SK-N-DZ (cell line): ENCODE measurements at places on chromosomes 7 and 10.
A peak's percentile ranks its signal among the peaks of the same experiment; 100 is the strongest.

DNA sequence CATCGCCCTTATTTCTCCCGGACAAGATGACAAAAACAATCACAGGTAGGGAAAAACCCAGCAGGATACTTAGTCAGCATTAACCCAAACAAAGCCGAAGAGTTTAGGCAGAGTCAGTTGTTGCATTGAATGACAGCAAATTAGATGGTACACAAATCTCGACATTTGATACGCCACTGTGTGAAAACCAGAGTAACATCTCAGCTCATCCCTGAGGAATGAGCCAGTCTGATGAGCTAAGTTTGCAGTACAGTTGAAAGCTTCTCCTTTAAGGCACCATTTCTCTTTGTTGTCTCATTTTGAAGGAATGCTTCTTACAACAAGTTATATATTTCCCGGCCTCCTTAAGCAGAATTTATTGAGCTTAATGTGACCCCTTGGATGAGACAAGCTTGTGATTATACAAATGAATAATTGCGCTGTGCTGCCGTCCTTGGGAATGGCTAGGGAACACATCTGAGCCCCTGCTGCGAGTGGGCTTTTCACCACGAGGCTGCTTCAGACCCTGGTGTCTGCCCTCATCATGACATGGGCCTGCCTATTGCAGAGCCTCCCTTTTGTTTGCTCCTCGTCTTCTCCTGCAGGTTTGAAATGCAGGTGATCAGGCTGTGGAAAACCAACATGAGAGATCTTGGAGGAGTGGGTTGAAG lies 137.3 kb downstream of the CELF2 start:
- no peak for DNase-seq

DNA sequence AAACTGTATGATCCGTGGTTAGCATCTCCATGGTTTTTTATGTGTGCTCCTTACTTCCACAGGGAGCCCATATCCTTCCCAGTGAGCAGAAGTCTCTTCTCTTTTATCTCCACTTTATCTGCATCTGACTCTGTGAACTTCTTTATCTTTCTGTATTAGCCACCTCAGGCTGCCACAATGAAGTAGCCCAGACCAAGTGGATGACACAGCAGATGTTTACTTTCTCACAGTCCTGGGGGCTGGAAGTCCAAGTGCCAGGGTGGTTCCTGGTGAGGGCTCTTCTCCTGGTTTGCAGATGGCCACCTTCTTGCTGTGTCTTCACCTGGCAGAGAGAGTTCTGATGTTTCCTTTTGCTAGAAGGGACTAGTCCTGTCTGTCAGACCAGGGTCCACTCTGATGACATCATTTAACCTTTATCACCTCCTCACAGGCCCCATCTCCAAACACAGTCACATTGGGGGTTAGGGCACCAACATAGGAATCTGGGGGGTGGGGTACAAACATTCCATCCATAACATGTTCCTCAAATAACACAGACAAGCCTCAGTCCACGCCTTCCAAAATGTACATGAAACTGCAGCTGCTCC lies 108.5 kb upstream of the RNF32 start:
- no peak for DNase-seq

- DNase-seq = no peak
Observed at GRCh38 chr7:134415700-134416099, 43.2 kb downstream of the AKR1B1 start.

DNA sequence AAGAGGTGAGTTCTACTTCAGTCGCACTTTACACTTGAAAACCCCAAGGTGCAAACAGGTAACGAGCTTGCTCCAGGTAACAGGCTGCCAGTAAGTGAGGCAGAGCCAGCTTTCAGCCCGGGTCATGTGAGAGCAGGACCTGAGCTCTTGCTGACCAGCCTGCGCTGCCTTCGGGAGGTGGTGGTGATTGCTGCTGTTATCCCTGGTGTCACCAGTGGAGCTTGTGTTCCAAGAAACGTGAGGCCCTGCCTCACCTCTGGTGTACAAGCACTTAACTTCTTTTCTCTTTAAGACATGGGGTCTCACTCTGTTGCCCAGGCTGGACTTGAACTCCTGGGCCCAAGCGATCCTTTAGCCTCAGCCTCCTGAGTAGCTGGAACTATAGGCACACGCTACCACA lies 265.0 kb downstream of the CELF2 start:
- no peak for DNase-seq

- peak; percentile 66 for DNase-seq
Observed at GRCh38 chr10:45419676-45420025, 45.6 kb downstream of the ALOX5 start.

DNA sequence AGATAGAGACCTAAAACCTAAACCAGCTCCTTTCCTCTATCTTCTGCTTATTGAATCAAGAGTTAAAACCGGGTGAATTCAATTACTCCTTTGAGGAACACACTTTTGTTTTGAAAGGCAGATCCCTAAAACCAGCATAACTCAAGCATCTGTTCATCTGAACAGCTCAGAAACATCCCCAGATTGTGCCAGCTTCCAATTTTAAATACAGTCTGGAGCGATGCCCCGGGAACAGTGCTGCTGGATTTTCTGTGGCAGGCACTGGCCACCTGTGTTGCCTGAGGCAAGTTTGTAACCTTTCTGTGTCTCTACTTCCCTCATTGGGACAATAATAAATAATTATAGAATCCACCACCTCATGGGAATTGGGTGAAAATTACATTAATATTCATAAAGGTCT lies 281.4 kb upstream of the NFE2L3 start:
- no peak for DNase-seq

DNA sequence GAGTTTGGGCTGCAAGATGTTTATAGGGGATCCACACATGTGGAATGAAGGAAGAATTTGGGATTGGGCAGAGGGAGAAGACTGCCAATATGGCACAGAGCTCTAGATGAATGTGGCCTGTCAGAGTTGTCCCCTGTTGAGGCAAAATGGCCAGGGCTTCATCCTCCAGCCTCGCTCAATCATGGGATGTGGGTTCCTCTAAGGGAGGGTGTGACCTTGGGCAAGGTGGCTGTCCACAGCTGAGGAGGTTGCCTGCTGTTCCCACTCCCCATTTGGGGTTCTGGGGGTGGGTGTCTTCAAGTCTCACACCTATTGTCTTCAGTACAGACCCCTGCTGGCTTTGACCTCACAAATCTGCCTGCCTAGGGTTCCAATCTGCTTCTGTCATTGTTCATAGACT lies 121.6 kb upstream of the FAM204A start:
- DNase-seq = no peak

DNA sequence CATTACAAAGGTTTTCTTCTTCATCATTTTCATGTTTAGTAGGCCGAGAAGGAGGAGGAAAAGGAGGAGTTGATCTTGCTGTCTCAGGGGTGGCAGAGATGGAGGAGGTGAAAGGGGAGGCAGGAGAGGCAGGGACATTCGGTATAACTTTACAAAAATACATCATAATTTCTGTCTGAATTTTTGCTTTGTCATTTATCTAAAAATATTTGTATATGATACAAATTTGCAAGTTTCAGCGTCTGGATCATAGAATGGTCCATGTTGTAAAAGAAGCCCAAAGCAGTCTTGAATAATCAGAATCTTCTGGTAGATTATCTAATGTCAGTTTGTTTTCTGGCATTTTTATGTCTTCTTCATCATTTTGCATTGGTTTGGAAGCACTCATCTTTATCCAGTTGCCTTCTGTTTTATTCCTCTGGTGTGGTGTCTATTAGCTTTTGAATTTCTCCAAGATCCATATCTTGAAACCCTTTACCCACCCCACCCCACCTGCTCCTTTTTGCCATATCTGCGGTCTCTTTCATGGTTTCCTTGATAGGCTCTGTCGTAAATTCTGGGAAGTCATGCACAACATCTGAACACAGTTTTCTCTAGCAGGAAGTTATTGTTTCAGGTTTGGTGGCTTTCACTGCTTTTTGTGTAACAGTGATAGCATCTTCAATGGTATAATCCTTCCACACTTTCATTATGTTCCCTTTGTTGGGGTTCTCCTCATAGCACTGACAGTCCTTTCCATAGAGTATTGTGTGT lies 95.0 kb downstream of the ST7 start:
- no peak for DNase-seq

- DNase-seq = no peak
Observed at GRCh38 chr7:1090686-1091643, 3.1 kb downstream of the GPER1 start.

DNA sequence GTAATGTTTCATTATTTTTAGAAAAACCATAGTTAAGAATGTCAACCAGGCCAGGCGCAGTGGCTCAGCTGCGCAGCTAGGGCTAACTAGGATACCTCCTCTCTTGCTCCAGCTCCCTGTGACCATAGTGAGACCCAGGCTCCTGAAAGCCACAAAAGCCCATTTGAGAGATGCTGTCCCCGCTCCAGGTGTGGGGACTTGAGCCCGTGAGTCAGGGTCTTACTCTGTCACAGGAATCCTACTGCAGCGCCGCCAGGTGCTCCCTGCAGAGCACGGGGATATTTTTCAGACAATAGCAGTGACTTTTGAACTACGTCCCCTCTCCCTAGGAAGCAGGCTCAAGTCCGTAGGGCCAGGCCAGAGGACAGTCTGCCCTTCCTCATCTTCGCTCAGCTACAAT lies 75.6 kb upstream of the NRBF2 start:
- no peak for DNase-seq

DNA sequence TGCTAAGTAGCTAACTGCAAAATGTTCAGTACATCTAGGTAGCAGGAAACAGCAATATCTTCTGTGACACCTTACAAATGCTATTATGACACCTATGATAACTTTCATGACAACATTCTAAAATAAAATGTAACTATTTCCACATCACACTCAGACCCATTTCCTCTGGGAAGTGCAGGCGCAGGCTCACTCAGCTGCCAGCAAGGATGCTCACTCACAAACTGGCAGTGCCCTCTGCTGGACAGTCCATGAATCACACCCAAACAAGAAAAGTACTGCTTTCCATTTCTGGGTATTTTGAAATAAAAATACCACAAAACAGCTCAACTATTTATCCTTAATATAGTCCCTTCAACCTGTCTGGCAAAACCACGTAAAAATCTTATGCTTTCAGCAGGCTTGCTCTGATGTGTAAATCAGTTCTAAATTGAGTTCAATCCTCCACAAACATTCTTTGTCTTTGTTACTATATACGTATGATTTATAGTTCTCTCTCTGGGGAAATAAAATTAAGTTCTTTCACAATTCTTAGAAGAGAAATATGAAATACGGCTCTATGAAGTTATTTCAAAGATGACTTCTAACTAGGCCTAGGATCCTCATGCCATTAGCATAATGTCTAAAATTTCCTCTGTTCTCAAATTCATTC lies 176.6 kb downstream of the PARD3 start:
- peak; percentile 68 for DNase-seq

- no peak for DNase-seq
Observed at GRCh38 chr7:10128748-10129147, 844.9 kb upstream of the PHF14 start.

DNA sequence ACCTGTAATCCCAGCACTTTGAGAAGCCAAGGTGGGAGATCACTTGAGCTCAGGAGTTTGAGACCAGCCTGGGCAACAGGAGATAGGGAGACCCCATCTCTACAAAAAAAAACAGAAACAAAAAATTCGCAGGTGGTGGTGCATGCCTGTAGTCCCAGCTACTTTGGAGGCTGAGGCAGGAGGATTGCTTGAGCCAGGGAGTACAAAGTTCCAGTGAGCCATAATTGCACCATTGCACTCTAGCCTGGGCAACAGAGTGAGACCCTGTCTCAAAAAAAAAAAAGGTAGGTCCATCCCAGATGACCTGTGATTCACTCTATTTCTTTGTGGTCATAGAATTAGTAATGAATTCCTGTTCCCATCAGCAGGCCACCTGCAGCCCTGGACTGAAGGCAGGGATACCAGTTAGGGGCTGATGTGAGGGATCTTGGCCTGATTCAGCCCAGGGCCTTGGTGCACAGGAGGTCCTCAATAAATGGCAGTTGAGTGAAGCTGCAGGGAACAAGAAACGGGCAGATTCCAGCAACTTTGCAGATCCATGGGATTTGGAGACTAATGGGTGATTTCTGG lies at the start of gene MYH16:
MYH16 (plus strand) TSS at position 364 of the 570 bp plus-strand sequence.
- no peak for DNase-seq

- no peak for DNase-seq
Observed at GRCh38 chr7:159148430-159149395, 4.0 kb upstream of the VIPR2 start.

DNA sequence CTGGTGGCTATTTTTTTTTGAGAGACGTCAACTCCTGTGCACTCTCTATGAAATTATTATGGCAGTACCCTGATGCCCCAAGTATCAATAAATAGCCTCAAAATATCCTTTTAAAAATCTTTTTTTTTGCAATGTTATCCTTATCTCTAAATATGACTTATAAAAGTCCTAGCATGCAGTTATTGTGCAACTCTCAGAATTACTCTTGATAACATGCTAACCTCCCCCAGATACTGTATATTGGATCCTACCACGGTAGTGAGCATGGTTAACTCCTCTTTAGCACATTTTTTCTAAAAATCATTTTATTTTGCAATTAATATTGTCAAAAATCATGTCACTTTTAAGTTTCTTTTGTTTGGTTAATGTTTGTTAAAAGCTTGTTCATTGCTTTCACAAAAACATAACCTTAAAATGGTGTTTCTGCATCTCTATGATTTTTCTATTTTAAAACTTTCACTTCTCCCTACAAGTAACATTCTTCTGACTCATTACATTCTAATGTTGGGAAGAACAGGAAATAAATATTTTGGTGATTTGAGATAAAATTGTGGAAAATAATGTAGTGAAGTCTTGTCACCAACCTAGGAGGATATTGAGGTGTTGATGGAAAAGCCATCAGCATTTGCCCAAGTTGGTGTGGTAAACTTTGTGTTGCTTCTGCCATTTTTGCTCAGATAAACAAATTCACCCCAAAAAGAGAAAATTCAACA lies 42.1 kb upstream of the ADRA2A start:
- no peak for DNase-seq

GRCh38 chr10:3531670-3532069 lies 253.3 kb downstream of the KLF6 start:
- DNase-seq = no peak

- DNase-seq = no peak
Observed at GRCh38 chr7:37558320-37559096, 109.8 kb upstream of the ELMO1 start.

GRCh38 chr10:58041901-58042300 lies 225.8 kb downstream of the IPMK start:
- DNase-seq = no peak

DNA sequence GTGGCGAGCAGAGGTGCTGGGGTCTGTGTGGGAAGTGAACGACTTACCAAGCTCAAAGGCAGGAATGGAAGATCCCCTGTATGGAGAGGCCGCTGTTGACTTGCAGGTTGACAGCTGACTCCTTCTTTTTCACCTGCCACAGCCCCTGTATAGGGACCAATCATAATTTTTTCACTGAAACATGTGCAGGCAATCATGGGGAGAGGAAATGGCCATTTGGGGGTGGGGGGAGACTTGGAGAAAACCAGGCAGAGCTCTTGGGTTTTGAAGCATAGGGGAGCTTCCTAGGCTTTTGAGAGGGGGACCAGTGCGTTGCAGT lies 101.4 kb downstream of the WDR37 start:
- DNase-seq = no peak

- no peak for DNase-seq
Observed at GRCh38 chr7:34362621-34363020, 295.4 kb upstream of the NPSR1 start.

DNA sequence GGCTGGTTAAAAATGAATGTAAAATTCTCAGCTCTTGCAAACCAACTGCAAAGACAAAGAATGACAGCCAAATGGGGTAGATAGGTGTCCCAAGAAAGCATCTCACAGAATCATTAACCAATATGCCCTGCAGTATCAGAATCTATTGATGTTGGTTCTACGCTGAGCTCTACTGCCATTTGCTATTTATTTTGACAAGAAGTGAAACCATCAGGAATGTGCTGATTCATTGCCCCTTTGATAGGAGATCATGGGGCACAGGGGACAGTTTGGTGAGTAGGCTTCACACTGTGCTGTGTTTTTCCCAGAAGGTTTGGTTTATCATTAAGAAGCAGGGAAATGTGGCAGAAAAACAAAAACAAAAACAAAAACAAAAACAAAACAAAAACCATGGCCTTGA lies 19.4 kb upstream of the CDC14C start:
- no peak for DNase-seq
